ENCODE measurements at places on chromosomes 3 and 15.

GRCh38 chr3:153285194-153285641, 123.2 kb downstream of the RAP2B start:
- DNase-seq: no peak

DNA sequence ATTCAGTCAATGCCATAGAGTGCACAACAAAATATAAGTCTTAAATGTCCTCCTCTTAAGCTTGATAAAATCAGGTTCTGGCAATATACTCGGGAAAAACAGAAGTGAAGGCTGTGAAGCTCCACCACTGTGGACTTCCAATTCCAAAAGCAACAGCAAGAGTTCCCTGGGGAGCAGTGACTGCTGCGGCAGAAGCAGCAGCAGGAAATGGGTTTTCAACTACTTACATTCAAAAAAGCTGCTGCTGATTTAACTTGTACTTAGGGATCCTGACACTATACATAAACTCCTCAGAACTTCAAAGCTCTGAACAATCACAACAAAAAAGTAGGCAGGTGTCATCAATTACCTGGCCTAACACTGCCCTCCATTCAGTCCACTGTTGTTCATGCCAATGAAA, 4.7 kb downstream of the CEP152 start:
- DNase-seq: no peak

DNA sequence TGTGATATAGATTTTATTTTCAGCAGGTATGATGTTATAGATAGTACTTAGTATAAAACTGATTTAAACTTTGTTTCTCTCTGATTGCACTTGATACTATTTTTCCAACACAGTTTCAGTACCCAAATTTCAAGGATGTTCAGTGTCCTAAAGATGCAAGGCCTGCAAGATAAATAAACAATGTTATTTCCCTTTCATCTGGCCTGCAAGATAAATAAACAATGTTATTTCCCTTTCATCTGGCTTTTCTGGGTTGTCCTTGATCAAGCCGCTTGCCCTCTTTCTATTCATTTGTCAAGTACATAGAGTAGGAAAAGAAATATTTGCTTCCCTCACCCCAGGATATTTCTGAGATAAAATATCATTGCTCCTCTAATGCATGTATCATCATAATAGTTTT, 571.0 kb downstream of the FGF12 start:
- no peak for DNase-seq

DNA sequence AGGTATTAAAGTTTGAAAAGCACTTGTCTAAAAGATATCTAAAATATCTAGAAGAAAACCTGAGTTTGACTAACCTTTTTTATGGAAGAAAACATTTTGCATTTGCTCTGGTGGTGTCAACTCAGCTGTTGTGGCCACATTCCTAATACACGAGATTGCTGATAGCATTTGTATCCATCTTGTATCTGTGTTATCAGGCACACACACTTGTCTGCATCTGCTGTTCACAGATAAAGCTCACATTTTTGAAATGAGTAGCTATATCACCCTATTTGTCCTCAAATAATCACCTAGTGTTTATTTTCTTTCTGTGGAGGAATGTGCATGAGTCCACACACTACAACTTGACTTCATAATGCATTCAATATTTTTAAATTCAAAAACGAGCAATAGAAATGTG, 632.3 kb upstream of the NR2F2 start:
- DNase-seq: no peak

- no peak for DNase-seq
These were observed 22.4 kb downstream of the PRKCI start for GRCh38 chr3:170244576-170244975.

DNA sequence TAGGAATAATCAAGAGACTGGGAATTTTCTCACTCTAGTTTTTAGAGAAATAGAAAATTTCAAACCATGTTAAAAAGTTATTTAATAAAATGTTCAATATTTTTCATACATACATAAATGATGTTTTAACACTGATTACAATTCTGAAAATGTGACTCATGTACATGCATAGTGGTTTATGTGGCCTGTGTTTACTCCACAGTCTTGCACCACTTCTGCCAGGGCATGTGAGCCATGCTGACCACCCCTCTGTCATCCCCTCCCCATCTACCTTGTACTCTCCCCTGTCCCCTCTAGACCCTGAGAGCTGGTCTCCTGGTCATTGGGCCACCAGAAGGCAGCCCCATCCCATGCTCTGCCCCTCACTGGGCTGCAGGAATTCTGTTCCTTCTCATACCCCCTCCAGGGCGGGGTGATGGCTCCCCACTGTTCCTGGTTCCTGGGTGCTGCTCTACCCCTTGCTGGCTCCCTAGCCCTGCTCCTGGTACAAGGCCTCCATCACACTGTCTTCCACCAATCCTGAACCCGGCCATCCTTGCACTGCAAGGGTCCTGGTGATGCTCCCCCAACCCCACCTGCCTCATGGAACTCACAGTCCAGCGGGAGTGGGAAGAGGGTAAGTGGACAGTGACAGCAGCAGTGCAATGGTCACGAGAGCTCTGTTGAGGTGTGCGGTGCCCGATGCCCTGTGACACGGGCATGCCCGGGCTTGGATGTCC, 24.2 kb upstream of the SLC41A3 start:
- no peak for DNase-seq

- no peak for DNase-seq
These were observed 262.5 kb upstream of the LMCD1 start for GRCh38 chr3:8239095-8239494.

- no peak for DNase-seq
These were observed 352.6 kb downstream of the PDCD6IP start for GRCh38 chr3:34150992-34151391.

DNA sequence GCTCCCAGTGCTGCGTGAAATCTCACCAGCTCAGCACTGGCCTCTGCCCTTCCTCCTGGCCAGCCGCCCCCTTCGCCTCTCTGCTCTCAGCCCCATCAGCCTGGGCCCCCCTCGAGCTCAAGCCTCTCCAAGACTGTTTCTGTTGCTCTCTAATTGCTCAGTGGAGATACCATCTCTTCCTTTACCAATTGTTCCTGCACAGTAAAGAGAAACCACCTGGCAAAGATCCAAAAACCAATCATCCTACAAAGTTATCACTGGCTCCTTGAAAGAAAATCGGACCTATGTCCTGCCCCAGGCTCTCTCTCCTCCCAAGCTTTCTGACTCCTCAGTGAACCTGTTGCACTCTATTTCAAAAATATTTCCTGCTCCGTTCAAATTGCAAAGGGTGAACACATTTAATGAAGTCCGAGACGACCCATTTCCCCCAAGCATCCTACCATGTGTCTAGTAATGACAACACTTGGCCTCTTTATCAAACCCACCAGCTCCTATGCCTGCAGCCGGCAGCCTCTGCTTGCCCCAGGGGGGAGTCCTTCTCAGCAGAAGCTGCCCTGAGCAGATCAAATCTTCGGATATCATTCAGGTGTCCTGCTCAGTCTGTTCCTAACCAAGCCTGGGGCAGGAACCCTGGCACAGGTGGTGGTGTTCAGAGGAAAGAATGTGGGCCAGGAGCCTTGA, 53.7 kb upstream of the FAM174B start:
- no peak for DNase-seq

GRCh38 chr15:70584838-70585706, 178.3 kb downstream of the UACA start:
- peak; percentile 32 for DNase-seq

- no peak for DNase-seq
These were observed 23.2 kb downstream of the ATXN7 start for GRCh38 chr3:63886858-63887257.

GRCh38 chr3:156899951-156900350, 73.8 kb downstream of the LEKR1 start:
- DNase-seq: no peak

GRCh38 chr3:94184781-94185180, 121.9 kb downstream of the NSUN3 start:
- no peak for DNase-seq

DNA sequence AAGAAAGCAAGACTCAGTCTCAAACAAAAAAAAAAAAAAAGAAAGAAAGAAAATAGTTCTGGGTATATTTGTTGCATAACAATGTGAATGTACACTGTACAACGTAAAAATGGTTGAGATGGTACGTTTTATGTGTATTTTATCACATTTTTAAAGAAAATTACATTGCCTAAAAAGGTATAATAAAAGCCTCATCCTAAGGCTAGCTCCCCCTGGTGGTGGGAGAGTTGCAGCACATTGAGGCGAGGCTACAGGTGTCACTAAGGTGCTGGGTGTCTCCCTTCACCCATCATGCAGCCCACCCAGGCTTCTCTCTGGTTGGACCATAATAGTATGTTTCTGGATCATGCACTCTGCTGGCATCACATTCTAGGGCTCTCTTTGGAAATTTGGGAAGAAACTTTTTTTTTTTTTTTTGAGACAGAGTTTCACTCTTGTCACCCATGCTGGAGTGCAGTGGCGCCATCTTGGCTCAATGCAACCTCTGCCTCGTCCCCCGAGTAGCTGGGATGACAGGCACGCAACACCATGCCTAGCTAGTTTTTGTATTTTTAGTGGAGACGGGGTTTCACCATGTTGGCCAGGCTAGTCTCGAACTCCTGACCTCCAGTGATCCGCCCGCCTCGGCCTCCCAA, 12.4 kb upstream of the RAB11A start:
- DNase-seq: peak; percentile 68

- no peak for DNase-seq
These were observed 6.0 kb downstream of the PLIN1 start for GRCh38 chr15:89673165-89673512.

DNA sequence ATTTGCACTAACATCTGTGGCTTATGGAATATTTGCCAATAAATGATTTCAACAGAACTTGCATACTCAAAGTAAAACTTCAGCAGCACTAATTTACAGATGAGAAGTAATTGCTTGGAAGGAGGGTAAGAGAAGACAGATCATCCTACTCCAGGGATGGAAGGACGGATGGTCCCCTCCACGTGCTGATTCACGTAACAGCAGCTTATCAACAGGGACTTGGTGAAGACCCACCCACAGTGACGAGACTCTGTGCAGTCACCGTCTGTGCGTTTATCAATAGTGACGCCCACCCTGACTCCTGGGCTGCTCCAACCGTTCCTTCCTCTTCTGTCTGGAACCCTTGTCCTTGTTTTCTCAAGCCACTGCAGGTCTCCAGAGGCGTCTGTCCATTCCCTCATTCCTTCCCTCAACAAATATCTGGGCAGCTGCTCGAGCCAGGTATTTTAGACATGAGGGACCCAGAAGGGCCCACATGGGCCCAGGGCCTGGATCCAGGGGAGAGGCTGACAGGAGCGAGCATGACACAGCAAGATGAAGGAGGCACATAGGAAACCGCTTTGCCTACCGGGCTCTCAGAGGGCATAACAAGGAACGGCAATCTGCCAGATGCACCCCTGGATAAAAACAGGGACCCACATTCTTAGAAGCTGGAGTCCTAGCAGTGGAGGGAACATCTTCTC, 33.3 kb downstream of the PCSK6 start:
- DNase-seq: no peak

GRCh38 chr3:111944372-111944771, 34.5 kb upstream of the ABHD10 start:
- DNase-seq: no peak

DNA sequence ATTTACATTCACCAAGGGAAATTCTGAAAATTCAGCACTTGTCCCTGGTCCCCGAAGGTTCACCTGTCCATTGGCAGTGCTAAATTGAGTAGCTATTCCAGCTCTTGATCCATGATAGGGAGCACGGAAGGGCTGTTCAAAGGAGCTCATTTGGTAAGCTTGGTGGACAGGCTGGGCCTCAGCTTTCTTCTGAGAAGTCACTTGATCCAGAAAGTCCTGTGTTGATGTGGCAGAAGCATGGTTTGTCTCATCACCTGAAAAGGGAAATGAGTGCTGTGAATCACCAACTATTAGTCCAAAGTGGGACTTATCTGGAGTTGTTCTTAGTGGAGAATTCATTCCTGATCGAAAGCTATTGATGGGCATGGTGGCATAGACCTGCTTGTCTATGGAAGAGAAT, 19.9 kb upstream of the SLC12A8 start:
- DNase-seq: no peak

- DNase-seq: no peak
These were observed 3.7 kb downstream of the EOMES start for GRCh38 chr3:27718459-27718858.

- DNase-seq: no peak
These were observed 11.9 kb downstream of the FAIM start for GRCh38 chr3:138620431-138620830.

GRCh38 chr3:5184499-5184898, 3.0 kb upstream of the EDEM1 start:
- no peak for DNase-seq

GRCh38 chr3:112671930-112672715, 31.2 kb upstream of the CCDC80 start:
- DNase-seq: no peak

DNA sequence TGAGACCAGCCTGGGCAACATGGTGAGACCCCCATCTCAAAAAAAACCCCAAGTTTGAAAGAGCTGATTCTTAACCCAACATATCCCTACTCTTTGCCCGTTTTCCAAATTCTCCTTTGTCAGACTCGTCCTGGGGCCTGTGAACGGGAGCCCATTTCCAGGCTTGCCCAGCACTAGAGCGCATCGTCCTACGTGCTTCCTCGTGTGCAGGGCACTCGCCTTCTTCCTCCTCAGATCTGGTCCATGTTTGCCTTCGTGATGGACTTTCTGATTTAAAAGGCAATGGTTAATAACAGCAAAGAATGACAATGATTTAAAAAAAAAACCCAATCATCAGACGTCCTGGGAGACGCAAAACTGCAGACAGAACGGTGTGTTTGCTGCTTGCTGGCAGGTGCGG, 10.1 kb downstream of the MELTF start:
- DNase-seq: no peak
